Anterior cingulate cortex (tissue), 58 donors: ENCODE measurements at places on chromosomes 12 and 14.

DNA sequence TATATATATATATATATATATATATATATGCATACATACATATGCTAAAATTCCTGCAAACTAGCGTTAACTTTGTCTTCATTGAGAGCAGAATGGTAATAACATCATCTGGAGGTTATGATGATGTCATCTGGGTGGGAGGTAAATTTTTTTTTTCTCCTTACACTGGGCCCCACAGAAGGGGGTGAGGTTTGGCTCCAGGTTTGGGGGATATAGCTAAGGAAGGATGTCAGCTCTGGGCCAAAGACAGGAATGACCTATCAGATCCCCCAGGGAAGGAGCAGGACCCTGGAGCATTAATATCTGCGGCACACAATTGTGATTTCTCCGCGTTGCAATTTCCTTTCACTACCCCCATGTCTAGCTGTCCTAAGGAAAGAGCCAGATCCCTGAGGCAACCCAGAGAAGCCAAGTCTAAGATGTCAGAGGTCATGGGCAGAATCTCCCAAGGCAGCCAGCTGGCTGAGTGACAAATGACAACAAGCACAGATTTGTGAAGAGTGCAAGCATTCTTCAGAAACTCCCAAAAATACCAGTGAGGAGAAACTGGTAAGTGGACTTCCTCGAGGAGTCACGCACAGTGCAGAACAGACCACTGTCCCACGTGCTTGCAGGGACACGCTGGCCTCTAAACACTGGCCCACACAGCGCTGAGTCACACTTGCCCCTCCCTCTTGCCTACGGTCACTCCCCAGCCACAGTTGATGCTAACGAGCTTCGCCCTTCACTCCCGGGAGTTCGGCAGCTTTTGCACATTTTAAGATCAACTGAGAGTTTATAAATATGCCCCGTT is 9.9 kb downstream of the UBC start:
- peak; percentile 67 for DNase-seq

- DNase-seq, result no peak
These were observed 302.0 kb upstream of the SYT1 start for GRCh38 chr12:78562368-78563205.

GRCh38 chr12:66210840-66211239 is 21.8 kb downstream of the IRAK3 start:
- DNase-seq, result no peak

DNA sequence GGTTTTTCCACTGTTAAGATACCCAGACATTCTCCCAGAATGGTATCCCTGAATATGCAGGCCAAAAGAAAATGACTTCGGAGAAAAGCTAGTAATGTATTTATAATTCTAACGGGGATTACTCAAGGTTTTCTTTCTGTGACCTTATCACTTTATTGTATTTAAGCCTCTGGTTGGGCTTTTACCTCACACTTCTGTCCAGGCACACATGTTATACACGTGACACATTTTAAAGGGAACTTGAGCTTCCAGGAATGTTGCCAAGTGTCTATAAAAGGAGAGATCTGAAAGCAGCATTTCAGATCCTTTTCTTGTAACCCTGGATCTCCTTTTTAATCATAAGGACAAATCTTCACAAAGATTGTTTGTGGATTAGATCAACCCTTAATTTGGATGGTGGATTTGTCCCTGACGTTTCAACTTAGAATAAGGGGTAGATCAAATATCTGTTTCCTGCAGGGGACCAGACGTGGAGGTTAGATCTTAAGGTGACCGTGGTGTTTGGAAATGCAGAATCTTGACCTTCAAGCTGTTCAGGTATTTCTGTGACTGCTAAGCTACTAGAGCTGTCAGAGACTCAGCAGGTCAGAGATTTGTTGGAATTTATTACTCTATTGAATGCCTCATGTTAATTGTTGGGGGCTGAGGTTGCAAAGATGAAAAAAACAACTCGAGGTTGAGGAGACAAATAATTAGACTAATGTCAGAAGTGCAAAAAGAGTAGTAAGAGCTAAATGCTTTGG is 1.5 kb downstream of the CIPC start:
- peak; percentile 67 for DNase-seq

DNA sequence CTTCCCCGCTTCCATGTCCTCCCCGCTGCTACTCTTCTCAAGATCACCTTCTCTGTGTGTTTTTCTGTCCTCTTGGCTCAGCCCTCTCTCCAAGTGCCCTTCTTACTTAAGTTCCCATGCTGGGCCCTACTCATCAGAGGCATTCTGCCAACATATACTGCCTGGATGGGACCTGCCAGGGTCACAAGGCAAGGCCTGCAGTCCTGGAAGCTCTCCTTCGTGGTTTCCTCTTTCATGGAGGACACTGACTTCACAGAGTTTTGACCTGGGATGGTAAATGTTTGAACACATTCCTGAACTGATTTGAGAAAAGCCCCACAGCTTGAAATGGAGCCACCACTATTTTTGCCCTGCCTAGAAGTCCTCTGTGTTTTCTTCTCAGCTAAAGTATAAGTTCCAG is 140.9 kb downstream of the TMEM30B start:
- DNase-seq, result no peak

DNA sequence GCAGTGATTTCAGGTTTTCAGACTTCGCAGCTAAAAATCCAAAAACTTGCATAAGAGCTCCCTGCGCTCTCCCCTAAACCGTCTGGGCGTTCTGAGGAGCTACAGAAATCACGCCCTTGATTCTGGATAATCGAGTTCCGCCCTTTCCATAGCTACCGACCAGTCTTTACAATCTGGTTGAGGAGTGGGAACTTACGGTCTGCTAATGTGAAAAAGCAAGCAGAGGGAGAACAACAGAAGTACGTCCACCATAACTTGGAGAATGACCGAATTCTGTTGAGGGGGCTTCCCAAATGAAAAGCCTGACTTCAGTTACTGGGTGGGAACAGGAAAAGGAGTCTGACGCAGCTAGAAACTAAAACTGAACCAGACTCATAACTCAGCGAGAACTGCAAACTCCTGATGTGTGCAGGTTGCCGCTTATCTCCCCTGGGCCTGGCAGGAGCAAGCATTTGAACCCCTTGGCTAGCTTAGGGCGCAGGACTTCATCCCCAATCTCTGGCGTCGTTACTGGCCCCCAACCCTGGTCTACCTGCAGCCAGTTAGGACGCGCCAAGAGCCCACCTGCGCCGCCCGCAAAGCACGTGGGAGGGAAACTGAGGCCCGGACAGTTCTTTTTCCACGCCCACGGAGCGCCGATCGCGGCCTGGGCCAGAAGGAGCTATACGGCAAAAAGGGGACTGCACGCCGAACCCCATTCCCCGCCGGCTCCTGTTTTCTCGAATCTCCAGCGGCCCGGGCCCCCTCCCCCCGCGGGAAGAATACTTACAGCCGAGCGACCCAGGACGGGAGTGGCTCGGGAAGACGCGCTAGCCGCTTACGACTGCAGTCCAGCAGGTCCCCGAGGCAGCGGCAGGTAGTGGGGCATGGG is 838 bp downstream of the LRIG3 start:
- DNase-seq, result peak; percentile 50

- DNase-seq, result no peak
These were observed 22.1 kb upstream of the SRGAP1 start for GRCh38 chr12:63822352-63822751.

DNA sequence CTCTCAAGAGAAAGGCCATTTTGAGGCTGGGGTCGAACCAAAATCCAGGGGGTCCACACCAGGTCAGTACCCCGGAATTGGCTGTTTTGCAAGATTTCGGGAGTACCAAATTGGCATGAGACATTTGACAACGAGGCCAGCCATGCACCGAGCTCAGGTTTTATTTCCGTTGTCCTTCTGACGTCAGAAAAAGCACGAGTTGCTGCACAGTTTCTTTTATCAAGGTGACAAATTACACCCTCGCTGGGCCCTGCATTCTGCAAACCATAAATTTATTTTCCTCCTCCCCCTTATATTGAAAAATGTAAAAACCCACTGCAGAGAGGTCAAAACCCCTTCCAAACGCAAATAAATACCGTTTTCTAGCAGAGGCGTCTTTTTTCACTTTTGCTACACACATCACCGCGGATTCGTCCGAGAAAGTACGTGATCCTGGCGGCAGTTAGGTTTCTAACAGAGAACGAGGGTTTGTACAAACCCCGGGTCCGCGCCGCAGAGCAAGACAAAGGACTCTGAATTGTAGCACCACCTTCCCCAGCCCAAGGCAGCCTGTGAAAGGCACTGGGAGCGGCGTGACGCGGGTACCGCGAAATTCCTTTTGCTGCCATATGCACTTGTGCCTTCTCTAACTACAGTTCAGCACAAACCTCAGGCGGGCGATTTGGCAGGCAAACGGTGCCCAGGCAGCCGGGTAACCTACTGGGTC is 1.8 kb downstream of the SLC38A1 start:
- DNase-seq, result no peak
